ELR (cell line): ENCODE measurements at places on chromosomes 5 and 9.

DNA sequence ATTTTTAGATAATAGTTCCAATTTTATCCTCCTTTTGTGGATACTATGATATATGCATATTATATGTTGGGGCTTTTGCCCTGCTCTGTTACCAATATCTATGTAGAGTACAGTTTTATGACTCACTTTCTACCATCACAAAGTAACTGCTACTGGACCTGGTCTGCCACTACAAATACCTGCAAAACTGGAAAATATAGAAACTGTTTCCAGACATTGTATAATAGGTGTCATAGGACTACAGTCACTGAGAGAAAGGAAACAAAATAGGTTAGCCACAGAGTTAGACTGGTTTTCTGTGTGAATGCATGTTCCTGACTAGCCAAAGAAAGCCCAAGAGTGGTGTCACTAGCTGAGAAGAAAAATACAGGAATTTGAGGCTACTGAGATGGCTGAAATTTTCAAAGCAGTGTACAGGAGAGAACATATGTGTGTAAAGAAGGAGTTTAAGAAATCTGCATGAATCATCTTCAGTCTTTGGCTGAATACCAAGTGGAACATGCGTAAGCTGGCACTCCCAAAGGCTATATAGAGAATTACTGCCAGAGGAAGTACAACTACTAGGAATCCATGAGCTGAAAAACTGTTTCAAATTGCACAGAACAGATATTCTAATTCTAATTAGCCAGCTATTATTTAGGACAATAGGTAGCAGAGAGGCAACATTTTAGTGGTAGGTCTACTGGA is 29.0 kb upstream of the FAM174A start:
- DNase-seq = peak; percentile 87

- DNase-seq = peak; percentile 99
Observed at GRCh38 chr5:10555277-10555684, 8.6 kb upstream of the ANKRD33B start.

DNA sequence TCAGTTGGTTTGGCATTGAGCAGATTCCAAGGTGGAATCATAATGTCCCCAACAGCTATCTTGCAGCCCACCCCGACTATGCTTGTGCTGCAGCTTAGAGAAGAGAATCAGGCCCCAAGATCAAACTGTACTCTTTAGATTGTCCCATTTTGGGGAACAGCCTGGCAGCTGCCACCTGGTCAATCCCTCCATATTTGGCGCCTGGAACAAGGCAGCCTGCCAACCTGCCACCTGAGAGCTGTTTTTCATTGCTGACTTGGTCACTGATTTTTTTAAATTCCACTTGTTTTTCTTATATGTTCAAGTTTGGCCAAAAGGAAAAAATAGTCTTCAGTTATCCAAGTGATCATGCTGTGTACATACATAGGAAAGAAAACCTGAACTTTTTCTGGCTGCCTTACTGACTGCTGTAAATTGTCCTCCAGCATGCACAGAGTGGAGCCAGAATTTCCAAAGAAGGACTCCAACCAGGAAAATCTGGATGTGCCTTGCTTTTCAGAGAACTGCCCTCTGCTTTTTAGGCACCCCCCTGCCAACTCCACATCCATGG is 504.2 kb downstream of the ENC1 start:
- DNase-seq = no peak

GRCh38 chr5:160009591-160009989 is 651 bp downstream of the TTC1 start:
- DNase-seq = no peak

- no peak for DNase-seq
Observed at GRCh38 chr9:130419521-130420035, 25.2 kb upstream of the ASS1 start.

GRCh38 chr9:107548298-107549142 is 59.0 kb upstream of the KLF4 start:
- DNase-seq = peak; percentile 93

DNA sequence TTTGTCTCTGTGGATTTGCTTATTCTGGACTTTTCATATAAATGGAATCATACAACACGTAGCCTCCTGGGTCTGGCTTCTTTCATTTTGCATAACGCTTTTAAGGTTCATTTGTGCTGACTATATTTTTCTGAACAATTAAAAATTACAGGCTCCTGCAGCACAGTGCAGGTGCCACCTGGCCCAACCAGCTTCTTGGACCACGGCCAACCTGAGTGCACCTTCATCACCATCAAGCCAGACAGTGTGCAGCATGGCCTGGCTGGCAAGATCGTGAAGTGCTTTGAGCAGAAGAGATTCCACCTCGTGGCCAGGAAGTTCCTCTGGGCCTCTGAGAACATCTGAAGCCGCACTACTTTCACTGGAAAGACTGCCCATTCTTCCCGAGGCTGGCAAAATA is 53.5 kb upstream of the COL15A1 start:
- DNase-seq = no peak

DNA sequence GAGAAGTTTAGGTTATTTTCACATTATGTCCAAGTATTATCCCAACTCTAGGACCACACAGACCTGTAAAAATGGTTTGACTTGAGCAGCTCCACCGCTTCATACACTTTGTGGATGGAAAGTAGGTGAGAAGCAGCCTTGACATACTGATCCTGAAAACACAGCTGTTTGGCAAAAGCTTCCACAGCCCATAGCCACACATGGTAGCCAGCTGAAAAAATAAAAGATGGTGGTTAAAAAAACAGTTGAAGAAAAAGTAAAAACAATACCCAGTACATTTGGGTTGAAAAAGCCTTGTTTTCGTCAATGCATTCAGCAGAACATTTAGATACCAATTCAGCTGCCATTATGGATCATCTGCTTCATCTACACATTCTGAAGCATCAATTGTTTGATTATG is 36.7 kb downstream of the GEMIN5 start:
- DNase-seq = no peak

DNA sequence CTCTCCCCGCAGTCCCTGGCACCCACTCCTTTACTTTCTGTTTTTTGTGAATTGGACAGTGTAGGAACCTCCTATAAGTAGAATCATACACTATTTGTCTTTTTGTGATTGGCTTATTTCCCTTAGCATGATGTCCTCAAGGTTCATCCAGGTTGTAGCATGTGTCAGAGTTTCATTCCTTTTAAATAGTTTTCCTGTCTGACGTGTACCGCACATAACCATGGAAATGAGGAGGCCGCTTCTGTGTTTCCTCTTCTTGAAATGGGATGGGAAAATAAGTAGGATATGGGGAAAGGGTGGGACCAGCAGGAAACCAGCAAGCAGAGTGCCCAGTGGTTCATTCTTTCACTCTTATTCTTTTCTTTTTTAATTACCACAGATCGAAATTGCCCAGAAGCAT is 72.6 kb upstream of the ENTREP1 start:
- DNase-seq = no peak

- DNase-seq = no peak
Observed at GRCh38 chr5:533243-533954, 9.2 kb upstream of the SLC9A3 start.

GRCh38 chr9:108642871-108643270 is 212.9 kb downstream of the ACTL7B start:
- no peak for DNase-seq

DNA sequence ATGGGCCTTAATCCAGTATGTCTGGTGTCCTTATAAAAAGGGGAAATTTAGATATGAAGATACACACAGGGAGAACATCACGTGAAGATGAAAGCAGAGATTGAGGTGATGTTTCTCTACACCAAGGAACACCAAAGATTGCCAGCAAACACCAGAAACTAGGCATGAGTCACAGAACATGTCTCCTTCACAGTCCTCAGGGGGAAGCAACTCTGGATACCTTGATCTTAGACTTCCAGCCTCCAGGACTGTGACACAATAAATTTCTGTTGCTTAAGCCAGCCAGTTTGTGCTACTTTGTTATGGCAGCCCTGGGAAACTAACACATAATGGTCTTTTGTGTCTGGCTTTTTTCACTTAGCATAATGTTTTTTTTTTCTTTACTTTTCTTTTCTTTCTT is 41.2 kb upstream of the STRBP start:
- no peak for DNase-seq

DNA sequence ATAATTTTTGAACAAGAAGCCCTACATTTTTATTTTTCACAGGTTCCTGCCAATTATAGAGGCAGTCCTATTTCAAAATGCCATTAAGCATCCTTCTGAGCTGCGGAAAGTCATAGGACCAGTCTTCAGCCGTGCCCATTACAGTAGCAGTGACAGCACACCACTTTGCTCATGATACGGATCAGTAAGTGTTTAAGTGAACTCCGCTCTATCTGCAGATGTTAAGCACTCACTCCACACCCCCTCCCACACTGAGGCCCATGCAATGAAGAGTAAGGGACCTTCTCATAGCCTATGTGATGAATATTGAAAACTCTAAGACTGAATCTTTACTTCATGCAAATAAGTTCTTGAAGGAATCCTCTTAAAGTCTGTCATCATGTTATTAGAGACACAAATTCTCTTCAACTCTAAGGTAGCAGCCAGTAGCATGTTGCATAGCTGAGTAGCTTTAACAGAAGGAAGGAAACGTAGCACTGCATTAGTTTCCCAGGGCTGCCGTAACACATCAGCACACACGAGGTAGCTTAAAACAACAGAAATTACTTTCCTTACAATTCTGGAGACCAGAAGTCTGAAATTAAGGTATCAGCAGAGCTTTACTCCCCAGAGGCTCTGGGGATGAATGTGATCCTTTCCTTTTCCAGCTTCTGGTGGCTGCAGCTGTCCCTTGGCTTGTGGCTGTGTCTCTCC is 20.3 kb upstream of the TAF11L2 start:
- DNase-seq = no peak

DNA sequence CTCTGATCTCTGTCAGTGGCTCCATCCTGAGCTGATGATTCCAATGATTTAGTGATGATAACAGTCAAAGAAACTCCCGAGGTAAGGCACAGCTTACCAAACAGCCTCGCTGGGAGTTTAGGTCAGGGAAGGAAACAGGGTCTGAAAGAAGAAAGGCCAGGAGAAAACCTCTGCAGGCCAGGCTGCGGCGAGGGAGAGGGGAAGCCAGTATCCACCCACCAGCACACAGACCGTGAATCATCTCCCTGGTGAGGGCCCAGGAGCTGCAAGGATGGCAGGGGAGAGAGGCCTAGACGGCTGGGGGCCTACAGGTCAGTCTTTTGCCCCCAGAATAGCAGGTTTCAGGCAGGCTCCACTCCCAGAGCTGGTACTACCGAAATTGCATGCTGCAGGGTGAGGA is 590.5 kb downstream of the CCDC171 start:
- DNase-seq = no peak

GRCh38 chr5:17216974-17217492 is 398 bp upstream of the BASP1 start:
- DNase-seq = peak; percentile 52

GRCh38 chr5:160468363-160468975 is 46.8 kb downstream of the PTTG1 start:
- DNase-seq = no peak

DNA sequence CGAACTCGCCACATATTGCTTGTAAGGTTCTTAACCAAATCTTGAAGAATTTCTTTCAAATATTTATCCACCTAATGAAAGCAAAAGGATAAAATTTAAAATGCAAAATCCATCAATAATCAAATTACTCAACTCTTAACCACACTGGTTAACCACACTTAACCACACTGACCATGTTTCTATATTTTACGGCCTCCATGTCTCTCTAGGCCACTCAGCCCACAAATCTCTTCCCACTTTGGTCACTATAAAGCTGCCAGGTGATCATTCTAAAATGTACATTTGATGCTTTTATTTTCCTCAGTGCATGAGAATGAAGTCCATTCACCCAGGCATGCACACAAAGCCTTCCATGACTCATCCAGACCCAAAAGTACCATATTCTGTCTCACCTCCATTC is 56.4 kb upstream of the OR2K2 start:
- DNase-seq = peak; percentile 9

GRCh38 chr5:107979291-107979690 is 308.6 kb upstream of the EFNA5 start:
- DNase-seq = no peak

DNA sequence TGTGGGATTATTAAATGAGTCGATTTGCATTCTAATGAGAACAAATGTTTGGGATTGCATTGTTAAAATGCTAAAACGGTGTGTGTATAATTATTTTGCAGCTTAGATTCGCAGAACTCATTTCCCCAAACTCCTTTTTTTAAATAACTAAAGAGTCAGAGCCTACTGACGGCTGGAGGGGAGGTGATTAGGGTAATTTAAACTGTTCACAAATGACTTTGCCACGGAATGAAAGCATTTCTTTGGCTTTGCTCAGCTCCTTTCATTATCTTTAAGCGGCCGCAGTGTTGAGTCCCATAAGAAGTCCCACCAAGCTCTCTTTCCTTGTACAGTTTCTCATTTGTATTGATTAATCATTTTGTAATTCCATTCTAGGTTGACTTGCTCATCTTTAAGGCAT is 1632.8 kb downstream of the MAT2B start:
- no peak for DNase-seq

- DNase-seq = peak; percentile 78
Observed at GRCh38 chr5:142015781-142016533, 3.1 kb upstream of the GNPDA1 start.

DNA sequence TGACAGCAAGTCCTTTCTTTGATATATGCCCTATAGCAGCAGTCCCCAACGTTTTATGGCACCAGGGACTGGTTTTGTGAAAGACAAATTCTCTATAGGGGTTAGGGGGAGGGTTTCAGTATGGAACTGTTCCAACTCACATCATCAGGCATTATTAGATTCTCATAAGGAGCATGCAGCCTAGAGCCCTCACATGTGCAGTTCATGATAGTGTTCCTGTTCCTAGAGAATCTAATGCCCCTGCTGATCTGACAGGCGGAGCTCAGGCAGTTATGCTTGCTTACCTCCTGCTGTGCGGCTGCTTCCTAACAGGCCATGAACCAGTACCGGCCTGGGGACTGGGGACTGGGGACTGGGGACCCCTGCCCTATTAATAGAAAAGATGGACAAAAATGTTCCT is 2.7 kb upstream of the RAPGEF6 start:
- DNase-seq = no peak

DNA sequence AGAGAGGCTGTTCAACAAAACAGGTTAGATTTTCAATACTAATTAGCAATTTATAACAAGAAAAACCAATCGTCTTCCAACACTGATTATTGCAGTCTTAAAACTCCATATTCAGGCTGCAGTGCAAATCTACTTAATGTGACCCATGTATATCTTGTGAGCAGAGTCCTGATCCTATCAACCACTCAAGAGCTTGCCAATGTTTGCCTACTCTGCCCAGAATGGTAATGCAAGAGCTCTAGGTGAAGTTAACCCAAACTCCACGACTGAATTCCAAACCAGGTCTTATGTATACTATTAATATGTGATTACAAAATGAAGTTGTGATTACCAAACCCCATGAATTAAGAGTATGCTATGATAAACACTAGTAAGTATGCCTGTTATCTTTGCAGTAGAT is 17.1 kb downstream of the EFNA5 start:
- DNase-seq = no peak

- DNase-seq = no peak
Observed at GRCh38 chr5:33842456-33842855, 49.3 kb downstream of the ADAMTS12 start.

- DNase-seq = peak; percentile 30
Observed at GRCh38 chr9:122379340-122379739, 8.5 kb downstream of the PTGS1 start.

DNA sequence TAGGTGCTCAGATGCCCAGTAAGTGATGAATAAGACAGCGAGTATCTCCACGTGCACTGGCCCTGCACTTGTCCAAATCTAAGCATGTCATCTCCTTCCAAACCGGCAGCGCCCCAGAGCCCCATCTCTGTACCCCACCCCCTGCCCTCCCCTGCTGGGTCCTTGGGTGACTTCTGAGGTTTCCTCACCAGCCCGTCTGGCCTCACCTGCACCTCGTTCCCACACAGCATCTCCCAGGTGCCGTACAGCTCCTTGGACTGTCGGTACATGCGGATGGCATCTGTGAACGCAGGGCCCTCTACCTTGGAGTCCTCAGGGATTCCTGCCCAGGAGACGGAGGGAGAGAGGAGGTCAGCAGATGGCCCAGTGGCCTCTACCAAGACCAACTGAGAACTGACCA is 66.3 kb downstream of the LRSAM1 start:
- no peak for DNase-seq
